Activated T-helper 1 cell treated with anti-CD3 and anti-CD28 coated beads, Interleukin-2, amount 50 U/mL, for 16 hours (primary cell): ENCODE measurements at places on chromosomes 2 and 18.

DNA sequence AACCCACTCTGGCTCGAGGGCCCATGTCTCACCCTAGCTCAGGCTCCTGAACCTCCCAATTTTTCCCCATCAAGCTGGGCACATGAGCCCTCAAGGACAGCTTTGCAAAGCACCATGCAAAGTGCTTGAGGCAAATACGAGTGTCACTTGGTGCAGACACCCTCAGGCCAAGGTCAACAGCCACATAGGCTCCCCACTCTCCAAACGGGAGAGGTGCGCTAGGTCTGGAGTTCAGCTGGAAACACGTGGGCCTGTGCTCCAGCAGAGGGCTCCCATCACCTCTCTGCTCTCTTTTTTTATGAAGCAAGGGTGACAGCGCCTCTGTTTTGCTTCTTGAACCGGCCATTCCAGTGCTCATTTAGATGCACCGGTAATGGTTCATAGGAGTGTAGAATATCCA is 11.9 kb upstream of the ARHGAP25 start:
- no peak for DNase-seq

GRCh38 chr2:65940856-65941255 is 494.1 kb upstream of the MEIS1 start:
- no peak for DNase-seq

- peak; percentile 88 for DNase-seq
Measured at GRCh38 chr2:28392297-28393113, at the start of gene FOSL2. FOSL2 (plus strand) TSS chr2:28392858; CDS start chr2:28393721, 863 bp downstream.

GRCh38 chr2:181679544-181679979 is 755 bp downstream of the NEUROD1 start:
- no peak for DNase-seq

DNA sequence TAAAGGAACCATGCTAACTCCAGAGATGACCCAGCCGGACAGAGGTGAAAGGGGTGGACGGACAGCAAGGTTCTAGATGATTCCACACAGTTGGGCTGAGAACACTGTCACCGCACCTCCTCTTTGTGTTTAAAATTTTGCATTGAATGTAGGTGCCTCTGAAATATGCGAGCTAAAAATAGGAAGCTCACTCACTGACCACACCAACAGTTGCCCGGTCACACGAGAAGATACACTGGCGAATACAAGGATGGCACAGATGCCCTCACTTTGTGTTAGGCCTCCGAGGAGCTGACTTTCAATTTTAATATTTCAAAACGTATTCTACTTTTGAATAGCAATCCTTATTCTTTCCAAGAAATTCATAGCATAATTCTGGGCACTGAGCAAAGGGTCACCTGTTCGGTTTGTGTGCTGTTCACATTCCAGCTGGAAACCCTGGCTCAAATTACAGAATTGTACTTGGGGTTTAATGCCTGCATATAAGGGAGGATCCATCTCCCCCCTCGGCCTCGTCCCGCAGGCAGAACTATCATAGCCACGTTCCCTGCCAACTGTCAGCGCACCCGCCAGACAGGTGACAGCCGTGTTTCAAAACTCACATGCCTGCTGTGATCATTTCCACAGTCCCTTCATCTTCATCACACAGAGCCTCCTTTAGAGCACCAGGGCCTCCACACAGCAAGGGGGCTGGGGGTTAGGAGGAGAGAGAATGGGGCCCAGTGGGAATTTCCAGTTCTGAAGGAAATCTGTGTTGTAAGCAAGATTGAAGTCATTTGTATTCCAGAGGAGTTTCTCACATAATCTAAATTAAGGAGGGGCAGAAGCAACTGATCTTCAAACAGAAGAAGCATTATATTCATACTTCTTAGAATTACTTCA is 48.2 kb downstream of the ADI1 start:
- DNase-seq, result no peak

- peak; percentile 52 for DNase-seq
Measured at GRCh38 chr2:25161055-25161781, 7.2 kb downstream of the POMC start.

GRCh38 chr2:46230677-46231425 is 66.4 kb upstream of the EPAS1 start:
- no peak for DNase-seq

GRCh38 chr2:201644001-201644400 is 698 bp upstream of the TMEM237 start:
- no peak for DNase-seq

GRCh38 chr2:112912403-112912802 is 1.4 kb downstream of the IL37 start:
- DNase-seq, result no peak

GRCh38 chr2:44524347-44524926 is 162.7 kb downstream of the CAMKMT start:
- no peak for DNase-seq

DNA sequence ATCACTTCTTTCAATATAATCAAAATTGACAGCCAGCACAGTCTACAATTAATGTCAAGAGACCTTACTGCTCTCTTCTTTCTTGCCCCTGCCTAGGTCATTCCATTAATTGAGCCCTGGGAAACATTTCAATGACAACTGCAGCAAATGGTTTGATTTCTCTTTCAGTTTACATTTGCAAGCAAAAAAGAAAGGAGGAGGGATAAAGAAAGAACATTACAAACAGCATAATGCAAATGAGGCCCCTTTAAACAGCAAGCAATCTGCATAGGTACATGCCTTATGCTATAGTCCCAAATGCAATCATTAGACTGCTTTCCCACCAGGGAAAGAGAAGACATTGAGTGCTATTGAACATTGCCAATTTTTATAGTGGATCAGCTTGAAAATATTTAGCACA is 655.0 kb upstream of the CDH2 start:
- DNase-seq, result no peak

GRCh38 chr2:145685383-145686050 is 1165.6 kb upstream of the ZEB2 start:
- no peak for DNase-seq

GRCh38 chr2:88123164-88123974 is 4.5 kb downstream of the FABP1 start:
- DNase-seq, result no peak
